Activated T-cell treated with anti-CD3 and anti-CD28 coated beads, Interleukin-2, amount 50 U/mL, for 72 hours (primary cell): ENCODE measurements at places on chromosomes 2 and 18.
A peak's percentile ranks its signal among the peaks of the same experiment; 100 is the strongest.

GRCh38 chr2:112839407-112840067 lies 3.0 kb upstream of the IL1B start:
- no peaks in the 10 kb centered on the region for H3K36me3 ChIP-seq
- peaks cover 48% of the 10 kb centered on the region for H3K27me3 ChIP-seq
- H3K4me3 ChIP-seq: no peak overlapping the region
- no peak overlapping the region for H3K27ac ChIP-seq
- no peak for DNase-seq

GRCh38 chr2:50606860-50607259 lies 425.1 kb downstream of the NRXN1 start:
- no peaks in the 10 kb centered on the region for H3K4me1 ChIP-seq
- H3K4me3 ChIP-seq: no peak overlapping the region
- no peaks in the 10 kb centered on the region for H3K36me3 ChIP-seq
- no peaks in the 10 kb centered on the region for H3K27me3 ChIP-seq

DNA sequence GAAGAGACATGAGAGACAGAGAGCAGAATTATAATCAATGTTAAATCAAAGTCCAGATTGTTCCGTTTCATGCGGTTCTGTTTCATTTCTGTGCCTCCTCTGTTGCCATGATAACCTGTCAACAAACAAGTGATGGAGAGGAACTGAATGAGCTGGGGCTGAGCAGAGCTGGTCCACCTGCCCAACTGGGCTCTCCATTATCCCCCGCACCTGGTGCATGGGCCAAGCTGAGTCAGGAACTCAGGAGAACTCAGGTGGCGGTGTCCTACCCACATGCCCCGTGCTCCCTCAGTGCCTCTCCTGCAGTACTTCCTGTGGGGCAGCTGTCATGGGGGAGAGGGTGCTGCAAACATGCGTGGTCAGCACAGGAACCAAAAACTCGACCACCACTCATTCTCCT lies 178.8 kb downstream of the TTC32 start:
- no peak overlapping the region for H3K27ac ChIP-seq
- no peaks in the 10 kb centered on the region for H3K36me3 ChIP-seq
- no peak overlapping the region for H3K4me3 ChIP-seq
- H3K4me1 ChIP-seq: peaks cover 4% of the 10 kb centered on the region

- peak; percentile 27 for DNase-seq
- peak overlapping the region; percentile 89 for H3K27ac ChIP-seq
- H3K36me3 ChIP-seq: no peaks in the 10 kb centered on the region
- H3K4me3 ChIP-seq: peak overlapping the region; percentile 47
These were observed 161.6 kb upstream of the TRIB2 start for GRCh38 chr2:12555012-12555645.

DNA sequence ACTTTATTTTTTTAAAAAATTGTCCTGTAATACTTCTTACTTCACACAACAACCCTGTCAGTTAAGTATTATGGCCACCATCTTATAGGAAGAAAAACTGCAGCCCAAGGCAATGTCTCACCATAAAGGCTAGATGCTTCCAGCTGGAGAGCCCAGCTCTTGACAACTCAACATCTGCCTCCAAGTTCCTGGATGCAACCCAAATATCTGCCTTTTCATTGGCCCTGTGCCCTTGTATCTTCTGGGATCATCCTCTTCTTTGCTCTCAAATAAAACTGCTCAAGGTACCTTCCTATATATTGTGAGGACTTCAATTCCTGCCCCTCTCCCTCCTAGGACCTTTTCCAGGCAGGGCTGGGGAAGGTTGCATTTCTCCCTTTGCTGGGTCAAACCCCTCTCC lies 69.5 kb downstream of the BIN1 start:
- DNase-seq: no peak
- no peaks in the 10 kb centered on the region for H3K27me3 ChIP-seq
- no peak overlapping the region for H3K4me3 ChIP-seq
- H3K36me3 ChIP-seq: no peaks in the 10 kb centered on the region

- DNase-seq: peak; percentile 27
- H3K27ac ChIP-seq: peak overlapping the region; percentile 53
- H3K4me1 ChIP-seq: peaks cover 49% of the 10 kb centered on the region
- no peaks in the 10 kb centered on the region for H3K36me3 ChIP-seq
- peak overlapping the region; percentile 19 for H3K4me3 ChIP-seq
- H3K27me3 ChIP-seq: no peaks in the 10 kb centered on the region
These were observed 8.2 kb downstream of the SLC35F6 start for GRCh38 chr2:26772064-26773001.

GRCh38 chr2:17460371-17461086 lies 57.7 kb downstream of the RAD51AP2 start:
- no peak overlapping the region for H3K27ac ChIP-seq
- H3K4me1 ChIP-seq: no peaks in the 10 kb centered on the region
- no peaks in the 10 kb centered on the region for H3K27me3 ChIP-seq
- no peak overlapping the region for H3K4me3 ChIP-seq

- DNase-seq: no peak
- no peaks in the 10 kb centered on the region for H3K36me3 ChIP-seq
- no peaks in the 10 kb centered on the region for H3K4me1 ChIP-seq
- no peak overlapping the region for H3K4me3 ChIP-seq
- H3K27me3 ChIP-seq: peaks cover 12% of the 10 kb centered on the region
- no peak overlapping the region for H3K27ac ChIP-seq
These were observed 12.4 kb upstream of the EPAS1 start for GRCh38 chr2:46284796-46285195.

- peak overlapping the region; percentile 52 for H3K4me3 ChIP-seq
- no peak for DNase-seq
- H3K36me3 ChIP-seq: no peaks in the 10 kb centered on the region
- H3K27ac ChIP-seq: no peak overlapping the region
- peaks cover 34% of the 10 kb centered on the region for H3K27me3 ChIP-seq
- no peaks in the 10 kb centered on the region for H3K4me1 ChIP-seq
These were observed 2.3 kb downstream of the ECEL1 start for GRCh38 chr2:232485348-232485756.

DNA sequence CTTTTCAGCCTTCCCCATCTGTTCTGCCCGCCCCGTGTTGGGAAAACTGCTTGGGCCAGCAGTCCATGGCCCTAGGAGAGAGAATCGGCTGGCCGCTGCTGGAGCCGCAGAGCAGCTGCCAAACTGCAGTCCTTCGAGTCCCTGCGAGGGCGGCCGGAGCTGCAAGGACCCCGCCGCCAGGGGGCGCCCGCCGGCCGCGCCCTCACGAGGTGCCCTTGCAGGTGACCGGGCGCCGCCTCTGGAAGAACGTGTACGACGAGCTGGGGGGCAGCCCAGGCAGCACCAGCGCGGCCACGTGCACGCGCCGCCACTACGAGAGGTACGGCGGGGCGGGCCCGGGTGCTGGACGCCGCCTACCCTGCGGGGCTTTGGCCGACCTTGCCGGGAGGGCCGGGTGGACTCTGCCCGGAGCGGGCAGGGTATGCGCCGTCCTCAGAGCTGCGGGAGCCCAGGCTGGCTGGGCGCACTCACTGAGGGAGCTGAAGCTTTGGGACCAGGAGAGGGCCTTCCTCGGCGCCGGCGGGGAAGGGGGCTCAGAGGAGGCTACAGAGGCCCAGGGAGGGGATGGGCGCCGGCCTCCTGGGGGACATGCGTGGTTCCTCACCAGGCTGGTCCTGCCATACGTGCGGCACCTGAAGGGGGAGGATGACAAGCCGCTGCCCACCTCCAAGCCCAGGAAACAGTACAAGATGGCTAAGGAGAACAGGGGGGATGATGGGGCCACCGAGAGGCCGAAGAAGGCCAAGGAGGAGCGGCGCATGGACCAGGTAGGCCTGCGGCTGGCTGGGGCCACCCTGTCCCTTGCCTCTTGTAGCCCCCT lies 13.6 kb downstream of the ARID5A start:
- no peaks in the 10 kb centered on the region for H3K27me3 ChIP-seq
- H3K4me1 ChIP-seq: peaks cover 61% of the 10 kb centered on the region
- H3K4me3 ChIP-seq: no peak overlapping the region
- peaks cover 13% of the 10 kb centered on the region for H3K36me3 ChIP-seq

- H3K27ac ChIP-seq: no peak overlapping the region
- H3K4me3 ChIP-seq: no peak overlapping the region
- DNase-seq: no peak
- no peaks in the 10 kb centered on the region for H3K27me3 ChIP-seq
- H3K4me1 ChIP-seq: no peaks in the 10 kb centered on the region
These were observed 166.6 kb upstream of the SETBP1 start for GRCh38 chr18:44514106-44514505.

GRCh38 chr2:72127401-72128058 lies 20.1 kb downstream of the CYP26B1 start:
- no peak for DNase-seq
- no peaks in the 10 kb centered on the region for H3K36me3 ChIP-seq
- no peak overlapping the region for H3K4me3 ChIP-seq

GRCh38 chr2:234386971-234387370 lies 109.9 kb downstream of the ARL4C start:
- H3K27me3 ChIP-seq: no peaks in the 10 kb centered on the region
- peaks cover 10% of the 10 kb centered on the region for H3K4me1 ChIP-seq
- no peak for DNase-seq
- H3K4me3 ChIP-seq: no peak overlapping the region

GRCh38 chr2:66515743-66516142 lies 80.8 kb downstream of the MEIS1 start:
- H3K27ac ChIP-seq: no peak overlapping the region

DNA sequence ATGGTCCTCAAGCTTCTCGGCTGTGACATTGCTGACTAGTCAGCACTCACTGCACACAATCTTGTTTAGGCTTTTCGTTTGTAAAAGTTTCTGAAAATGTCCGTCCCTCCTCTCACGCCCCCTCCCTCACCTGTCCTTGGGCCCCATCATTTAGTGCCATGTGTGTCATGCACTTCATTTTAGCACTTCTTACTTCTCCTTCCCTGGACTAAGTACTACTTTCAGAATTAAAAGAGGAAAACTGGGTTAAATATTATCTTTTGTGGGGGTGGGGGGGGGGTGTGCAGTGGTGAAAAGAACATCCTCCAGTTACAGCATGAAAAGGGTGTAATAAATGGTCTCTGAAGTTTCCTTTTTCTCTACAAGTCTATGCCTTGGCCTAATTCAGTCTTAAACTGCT lies 182.0 kb upstream of the SP5 start:
- H3K27ac ChIP-seq: no peak overlapping the region
- peaks cover 23% of the 10 kb centered on the region for H3K27me3 ChIP-seq
- no peak for DNase-seq
- H3K4me1 ChIP-seq: no peaks in the 10 kb centered on the region
- H3K4me3 ChIP-seq: no peak overlapping the region

GRCh38 chr18:69383186-69383585 lies 17.5 kb upstream of the DOK6 start:
- H3K27me3 ChIP-seq: peaks cover 6% of the 10 kb centered on the region
- no peaks in the 10 kb centered on the region for H3K4me1 ChIP-seq
- no peaks in the 10 kb centered on the region for H3K36me3 ChIP-seq
- DNase-seq: no peak
- no peak overlapping the region for H3K27ac ChIP-seq
- H3K4me3 ChIP-seq: no peak overlapping the region

GRCh38 chr2:109355192-109355843 lies 226.3 kb downstream of the SH3RF3 start:
- H3K27me3 ChIP-seq: no peaks in the 10 kb centered on the region
- peaks cover 9% of the 10 kb centered on the region for H3K36me3 ChIP-seq
- H3K27ac ChIP-seq: no peak overlapping the region
- H3K4me3 ChIP-seq: no peak overlapping the region

- H3K4me1 ChIP-seq: no peaks in the 10 kb centered on the region
- DNase-seq: no peak
- H3K36me3 ChIP-seq: no peaks in the 10 kb centered on the region
- H3K27me3 ChIP-seq: no peaks in the 10 kb centered on the region
These were observed 366.9 kb upstream of the ZEB2 start for GRCh38 chr2:144886862-144887261.

GRCh38 chr2:177296040-177296439 lies 31.5 kb upstream of the NFE2L2 start:
- DNase-seq: no peak
- H3K27me3 ChIP-seq: no peaks in the 10 kb centered on the region
- no peaks in the 10 kb centered on the region for H3K36me3 ChIP-seq
- H3K4me1 ChIP-seq: peaks cover 49% of the 10 kb centered on the region
- no peak overlapping the region for H3K4me3 ChIP-seq
- H3K27ac ChIP-seq: peak overlapping the region; percentile 40

DNA sequence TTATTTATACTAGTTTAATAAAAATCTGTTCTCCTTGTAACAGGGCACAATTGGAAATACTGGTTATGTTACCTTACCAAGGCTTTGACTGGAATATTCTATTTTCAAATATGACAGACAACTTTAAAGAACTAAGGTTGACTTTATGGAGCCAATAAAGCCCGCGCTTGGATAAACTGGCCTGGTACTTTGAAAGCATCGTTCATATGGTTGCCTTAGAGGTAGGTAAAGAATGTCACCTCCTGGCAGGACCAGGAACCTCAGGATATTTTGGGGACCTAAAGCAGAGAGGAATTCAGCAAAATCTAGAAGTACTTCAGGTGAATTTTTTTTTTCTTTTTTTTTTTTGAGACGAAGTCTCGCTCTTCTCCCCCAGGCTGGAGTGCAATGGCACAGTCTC lies 71.2 kb upstream of the CREB1 start:
- no peaks in the 10 kb centered on the region for H3K36me3 ChIP-seq
- H3K27ac ChIP-seq: no peak overlapping the region
- H3K4me1 ChIP-seq: peaks cover 22% of the 10 kb centered on the region
- no peaks in the 10 kb centered on the region for H3K27me3 ChIP-seq
- H3K4me3 ChIP-seq: no peak overlapping the region

DNA sequence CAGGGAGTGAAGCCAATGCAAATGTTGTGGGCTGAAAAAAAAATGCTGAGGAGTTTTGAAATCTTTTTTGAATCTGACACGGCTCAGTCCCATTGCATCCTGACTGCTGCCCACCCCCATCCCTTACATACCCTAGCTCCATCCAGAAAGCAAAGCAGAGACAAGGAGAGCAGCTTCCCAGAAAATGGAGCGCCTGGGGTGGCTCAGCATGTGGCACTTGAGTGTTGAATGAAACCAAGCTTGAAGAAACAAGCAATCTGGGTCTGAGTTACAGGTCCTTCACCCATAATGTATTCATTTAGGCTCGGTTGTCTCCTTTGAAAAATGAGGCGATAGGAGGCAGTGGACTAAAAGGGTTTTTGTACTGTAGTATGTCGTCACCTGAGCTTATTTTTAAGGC lies 244.2 kb upstream of the ACVR2A start:
- H3K27me3 ChIP-seq: no peaks in the 10 kb centered on the region
- H3K4me3 ChIP-seq: no peak overlapping the region
- DNase-seq: no peak
- H3K27ac ChIP-seq: no peak overlapping the region
- H3K36me3 ChIP-seq: no peaks in the 10 kb centered on the region

GRCh38 chr18:45325778-45326177 lies 289.5 kb upstream of the SLC14A2 start:
- H3K27ac ChIP-seq: no peak overlapping the region
- no peak for DNase-seq
- H3K27me3 ChIP-seq: no peaks in the 10 kb centered on the region
- no peak overlapping the region for H3K4me3 ChIP-seq
- H3K36me3 ChIP-seq: no peaks in the 10 kb centered on the region
- no peaks in the 10 kb centered on the region for H3K4me1 ChIP-seq

DNA sequence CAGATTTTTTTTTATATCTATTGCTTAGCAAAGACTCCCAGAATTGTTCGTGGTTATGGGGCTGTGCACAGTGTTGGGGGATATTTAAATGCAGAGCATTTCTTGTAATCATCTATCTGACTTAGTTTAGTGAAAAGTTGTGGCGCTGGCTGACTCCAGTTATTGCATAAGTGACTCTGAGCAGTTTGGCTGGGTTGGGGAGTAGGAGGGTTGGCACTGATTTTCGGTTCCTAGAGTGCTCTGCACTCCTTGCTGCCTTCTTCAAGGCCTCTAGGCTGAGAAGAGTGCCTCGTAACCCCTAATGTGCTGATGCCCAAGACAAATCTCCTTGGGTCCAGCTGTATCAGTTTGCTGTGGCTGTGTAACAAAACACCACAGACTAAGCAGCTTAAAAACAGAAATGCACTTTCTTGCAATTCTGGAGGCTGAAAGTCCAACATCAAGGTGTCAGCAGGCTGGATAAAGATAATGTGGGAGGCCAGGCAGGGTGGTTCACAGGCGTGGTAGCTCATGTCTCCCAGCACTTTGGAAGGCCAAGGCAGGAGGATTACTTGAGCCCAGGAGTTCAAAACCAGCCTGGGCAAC lies 6.5 kb upstream of the IMPA2 start:
- no peaks in the 10 kb centered on the region for H3K27me3 ChIP-seq
- no peak overlapping the region for H3K27ac ChIP-seq
- H3K4me1 ChIP-seq: peaks cover 2% of the 10 kb centered on the region
- no peak for DNase-seq
